ENCODE measurements at places on chromosomes 6 and 20.

GRCh38 chr20:64055893-64056638, 6.6 kb upstream of the SOX18 start:
- no peak overlapping the region for H3K4me3 ChIP-seq
- no peaks in the 10 kb centered on the region for H3K27me3 ChIP-seq
- no peak overlapping the region for H3K27ac ChIP-seq
- H3K36me3 ChIP-seq, result no peaks in the 10 kb centered on the region
- H3K4me1 ChIP-seq, result peaks cover 27% of the 10 kb centered on the region
- no peak for DNase-seq

DNA sequence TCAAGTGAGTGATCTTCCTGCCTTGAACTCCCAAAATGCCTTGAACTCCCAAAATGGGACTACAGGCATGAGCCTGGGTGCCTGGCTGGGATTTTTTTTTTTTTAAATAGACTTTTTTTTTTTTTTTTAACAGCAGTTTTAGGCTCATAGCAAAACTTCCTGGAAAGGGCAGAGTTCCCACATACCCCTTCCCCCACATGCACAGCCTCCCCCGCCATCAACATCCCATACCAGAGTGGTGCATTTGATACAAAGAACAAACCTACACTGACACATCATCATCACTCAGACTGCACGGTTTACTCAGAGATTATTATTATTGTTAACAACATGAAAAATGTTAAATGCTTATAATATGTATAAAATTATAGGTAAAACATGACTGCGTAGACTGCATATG, 26.0 kb downstream of the UQCC1 start:
- DNase-seq, result peak; percentile 72
- peak overlapping the region; percentile 47 for H3K27ac ChIP-seq
- peaks cover 33% of the 10 kb centered on the region for H3K36me3 ChIP-seq
- H3K4me3 ChIP-seq, result no peak overlapping the region
- no peaks in the 10 kb centered on the region for H3K27me3 ChIP-seq
- H3K4me1 ChIP-seq, result peaks cover 27% of the 10 kb centered on the region

DNA sequence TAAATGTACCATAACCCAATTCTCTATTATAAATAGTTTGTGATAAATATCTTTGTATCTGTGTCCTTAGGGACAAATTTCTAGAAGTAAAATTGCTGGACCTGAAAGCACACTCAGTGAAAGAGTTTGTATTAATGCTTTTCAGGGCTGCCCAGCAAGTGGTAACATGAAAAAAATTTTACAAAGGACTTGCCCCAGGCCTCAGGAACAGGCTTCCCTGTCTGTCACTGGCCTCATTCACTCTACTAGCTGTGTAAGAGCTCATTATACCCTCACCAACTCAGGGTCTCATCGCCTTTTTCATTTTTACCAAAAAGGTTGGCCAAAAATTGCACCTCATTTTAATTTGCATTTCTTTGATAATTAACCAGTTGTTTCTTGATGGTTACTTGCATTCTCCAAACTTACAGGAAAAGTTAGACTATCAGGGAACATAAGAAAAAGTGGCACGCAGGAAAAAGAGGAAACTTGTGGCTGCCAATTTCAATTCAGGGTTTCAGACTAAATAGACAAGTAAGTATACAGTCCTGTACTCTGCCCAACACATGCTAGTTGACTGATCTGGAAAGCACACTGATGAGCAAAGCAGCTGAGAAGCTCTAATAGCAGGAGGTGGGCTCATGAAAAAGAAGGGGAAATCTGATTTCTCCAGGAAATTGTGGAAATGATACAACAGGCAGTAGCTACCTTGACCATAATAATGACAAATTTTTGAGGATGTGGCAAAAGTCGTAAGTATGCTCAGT, 161.5 kb downstream of the KIF6 start:
- H3K4me1 ChIP-seq, result no peaks in the 10 kb centered on the region
- no peaks in the 10 kb centered on the region for H3K36me3 ChIP-seq
- no peaks in the 10 kb centered on the region for H3K27me3 ChIP-seq
- H3K27ac ChIP-seq, result no peak overlapping the region
- DNase-seq, result no peak

- no peaks in the 10 kb centered on the region for H3K36me3 ChIP-seq
- no peaks in the 10 kb centered on the region for H3K27me3 ChIP-seq
- no peak for DNase-seq
- H3K27ac ChIP-seq, result peak overlapping the region; percentile 57
These were observed 193.6 kb downstream of the EDN1 start for GRCh38 chr6:12483712-12484111.

DNA sequence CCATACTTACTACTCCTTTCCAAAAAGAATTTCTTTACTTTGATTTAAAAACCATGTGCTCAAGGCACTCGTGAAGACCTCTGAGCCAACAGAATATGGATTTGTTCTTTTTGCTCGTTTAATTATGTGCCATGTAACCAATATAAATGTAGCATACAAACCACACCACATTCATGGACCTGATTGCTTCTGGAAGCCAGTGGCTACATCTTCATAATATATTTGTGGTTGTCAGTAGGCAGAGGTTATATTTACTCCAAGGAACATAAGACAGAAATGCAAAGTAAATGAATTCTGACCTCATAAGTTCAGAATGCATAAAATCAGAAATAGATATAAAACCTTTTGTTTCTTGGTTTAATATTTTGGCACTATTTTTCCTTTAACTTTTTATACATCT, 373.0 kb downstream of the HDGFL1 start:
- H3K27ac ChIP-seq, result no peak overlapping the region
- H3K36me3 ChIP-seq, result no peaks in the 10 kb centered on the region
- no peaks in the 10 kb centered on the region for H3K27me3 ChIP-seq
- no peak overlapping the region for H3K4me3 ChIP-seq
- no peak for DNase-seq

- H3K27me3 ChIP-seq, result no peaks in the 10 kb centered on the region
- no peak for DNase-seq
- peaks cover 57% of the 10 kb centered on the region for H3K36me3 ChIP-seq
- H3K4me3 ChIP-seq, result no peak overlapping the region
These were observed 90.6 kb downstream of the MAP3K4 start for GRCh38 chr6:161082215-161082614.

- H3K4me3 ChIP-seq, result no peak overlapping the region
- H3K4me1 ChIP-seq, result no peaks in the 10 kb centered on the region
- H3K36me3 ChIP-seq, result no peaks in the 10 kb centered on the region
- peaks cover 67% of the 10 kb centered on the region for H3K27me3 ChIP-seq
- no peak for DNase-seq
- no peak overlapping the region for H3K27ac ChIP-seq
These were observed 828 bp downstream of the HCK start for GRCh38 chr20:32052778-32053362.

DNA sequence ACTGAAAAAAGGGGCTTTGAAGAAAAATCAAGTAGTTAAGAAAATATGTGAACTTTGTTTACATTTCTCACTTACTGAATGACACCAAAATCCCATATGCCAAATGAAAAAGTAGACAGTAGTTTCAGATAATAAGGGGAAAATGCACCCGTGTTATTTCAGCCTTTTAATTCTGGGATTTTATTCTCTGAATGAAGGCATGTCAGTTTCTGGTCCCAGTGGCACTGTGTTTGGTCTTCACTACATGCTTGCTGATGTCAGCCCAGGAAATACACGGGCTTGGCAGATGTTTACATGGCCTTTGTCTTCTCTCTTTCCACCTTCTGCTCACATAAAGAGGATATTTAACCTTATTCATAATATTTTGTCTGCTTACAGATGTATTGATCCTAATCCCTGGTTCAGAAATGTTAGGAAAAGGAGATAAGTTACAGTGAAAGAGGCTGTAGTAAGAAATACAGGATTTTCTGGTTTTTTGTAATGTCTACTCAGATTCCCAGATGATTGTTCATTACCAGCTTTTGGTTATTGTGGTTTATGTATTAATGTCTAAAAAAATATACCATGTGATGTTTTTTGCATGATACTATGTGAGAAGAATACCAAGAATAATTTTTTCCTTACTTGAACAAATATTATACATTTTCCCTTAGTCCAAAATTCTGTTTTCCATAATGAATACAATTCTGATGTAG, 27.7 kb downstream of the DSE start:
- no peaks in the 10 kb centered on the region for H3K27me3 ChIP-seq
- H3K27ac ChIP-seq, result peak overlapping the region; percentile 94
- H3K4me3 ChIP-seq, result peak overlapping the region; percentile 37

DNA sequence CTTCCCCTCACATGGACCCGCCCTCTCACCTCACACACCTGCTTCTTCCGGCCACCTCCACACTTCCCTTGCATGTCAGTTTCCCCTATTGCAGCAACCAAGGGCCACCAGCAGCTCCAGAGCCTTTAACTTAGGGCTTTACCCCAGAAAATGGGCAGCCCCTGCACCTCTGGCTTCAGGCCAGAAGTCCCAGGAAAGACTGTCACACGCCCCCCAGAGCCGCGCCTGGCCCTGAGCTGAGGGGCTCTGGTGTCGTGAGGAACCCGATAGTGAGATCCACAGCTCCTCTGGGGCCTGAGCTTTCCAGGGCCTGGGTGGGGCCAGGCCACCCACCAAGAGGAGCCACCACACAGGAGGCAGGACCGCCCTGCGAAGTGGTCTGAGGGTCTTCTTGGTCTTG, 182.4 kb downstream of the DLL1 start:
- DNase-seq, result peak; percentile 63
- H3K27ac ChIP-seq, result no peak overlapping the region
- H3K4me3 ChIP-seq, result no peak overlapping the region
- no peaks in the 10 kb centered on the region for H3K4me1 ChIP-seq
- no peaks in the 10 kb centered on the region for H3K27me3 ChIP-seq
- no peaks in the 10 kb centered on the region for H3K36me3 ChIP-seq

- H3K36me3 ChIP-seq, result no peaks in the 10 kb centered on the region
- H3K4me1 ChIP-seq, result no peaks in the 10 kb centered on the region
- DNase-seq, result no peak
- no peak overlapping the region for H3K27ac ChIP-seq
- no peak overlapping the region for H3K4me3 ChIP-seq
- peaks cover 14% of the 10 kb centered on the region for H3K27me3 ChIP-seq
These were observed 487.6 kb downstream of the PREX1 start for GRCh38 chr20:48339986-48340882.

GRCh38 chr6:75273009-75273408, 11.6 kb downstream of the TMEM30A start:
- peaks cover 22% of the 10 kb centered on the region for H3K4me1 ChIP-seq
- no peaks in the 10 kb centered on the region for H3K36me3 ChIP-seq
- no peak overlapping the region for H3K4me3 ChIP-seq
- H3K27ac ChIP-seq, result peak overlapping the region; percentile 68
- DNase-seq, result no peak

DNA sequence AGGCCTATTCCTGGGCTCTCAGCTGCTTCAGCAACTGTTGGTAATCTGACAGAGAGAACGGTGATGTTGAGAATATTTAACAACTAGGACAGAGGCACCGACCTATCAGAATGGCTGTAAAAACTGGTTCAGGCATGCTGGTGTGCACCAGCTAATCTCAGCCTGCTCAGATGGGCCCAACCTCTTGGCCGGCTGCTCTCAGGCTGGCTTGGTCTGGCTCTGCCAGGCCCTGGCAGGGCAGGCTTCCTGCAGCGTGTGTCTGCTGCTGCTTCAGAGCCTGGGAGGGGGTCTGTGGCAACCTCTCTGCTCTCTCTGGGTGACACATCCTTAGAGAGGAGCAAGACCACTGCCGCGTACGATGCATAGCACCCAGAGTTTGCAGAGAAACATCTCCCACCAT, 4.8 kb downstream of the SLC2A12 start:
- H3K27ac ChIP-seq, result no peak overlapping the region
- H3K36me3 ChIP-seq, result no peaks in the 10 kb centered on the region
- DNase-seq, result no peak
- no peak overlapping the region for H3K4me3 ChIP-seq
- H3K27me3 ChIP-seq, result no peaks in the 10 kb centered on the region

- H3K36me3 ChIP-seq, result peaks cover 27% of the 10 kb centered on the region
- H3K4me1 ChIP-seq, result no peaks in the 10 kb centered on the region
- H3K27ac ChIP-seq, result no peak overlapping the region
- H3K4me3 ChIP-seq, result no peak overlapping the region
These were observed 549.4 kb downstream of the UTRN start for GRCh38 chr6:144834426-144835038.

- no peak overlapping the region for H3K4me3 ChIP-seq
- DNase-seq, result no peak
- no peaks in the 10 kb centered on the region for H3K36me3 ChIP-seq
- no peak overlapping the region for H3K27ac ChIP-seq
- no peaks in the 10 kb centered on the region for H3K4me1 ChIP-seq
These were observed 45.3 kb upstream of the RAB32 start for GRCh38 chr6:146498309-146498708.

GRCh38 chr6:63553208-63553607, 19.1 kb upstream of the LOC128125822 start:
- H3K27me3 ChIP-seq, result no peaks in the 10 kb centered on the region
- no peak for DNase-seq
- H3K36me3 ChIP-seq, result no peaks in the 10 kb centered on the region
- H3K4me3 ChIP-seq, result no peak overlapping the region
- no peak overlapping the region for H3K27ac ChIP-seq

DNA sequence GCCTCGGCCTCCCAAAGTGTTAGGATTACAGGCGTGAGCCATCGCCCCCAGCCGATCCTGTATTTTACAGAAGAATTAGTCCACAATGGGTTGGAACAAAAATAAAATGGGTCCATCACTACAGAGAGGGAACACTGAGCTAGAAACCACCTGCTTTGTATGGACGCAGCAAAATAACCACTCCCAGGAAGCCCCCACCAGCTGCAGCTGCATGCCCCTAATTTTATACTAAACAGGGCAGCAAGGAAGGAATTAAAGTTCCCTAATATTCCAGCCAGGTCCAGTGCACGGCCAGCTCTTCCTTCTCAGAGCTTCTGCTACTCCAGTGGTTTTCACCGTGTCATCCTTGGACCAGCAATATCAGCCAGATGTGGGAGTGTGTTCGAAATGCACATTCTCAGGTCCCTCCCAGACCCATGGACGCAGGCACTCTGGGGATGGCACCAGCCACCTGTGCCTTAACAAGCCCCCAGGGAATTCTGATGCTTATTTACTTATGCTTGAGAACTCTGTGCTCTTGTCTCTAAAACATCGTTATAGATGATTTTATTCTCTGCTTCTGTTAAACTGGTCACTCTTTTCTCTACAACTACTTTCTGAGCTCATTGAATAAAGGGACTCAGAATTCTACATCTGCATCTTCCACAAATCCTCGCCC, 189.5 kb upstream of the SLC24A3 start:
- H3K36me3 ChIP-seq, result no peaks in the 10 kb centered on the region
- H3K4me3 ChIP-seq, result no peak overlapping the region
- DNase-seq, result peak; percentile 46
- H3K4me1 ChIP-seq, result no peaks in the 10 kb centered on the region
- H3K27ac ChIP-seq, result no peak overlapping the region

DNA sequence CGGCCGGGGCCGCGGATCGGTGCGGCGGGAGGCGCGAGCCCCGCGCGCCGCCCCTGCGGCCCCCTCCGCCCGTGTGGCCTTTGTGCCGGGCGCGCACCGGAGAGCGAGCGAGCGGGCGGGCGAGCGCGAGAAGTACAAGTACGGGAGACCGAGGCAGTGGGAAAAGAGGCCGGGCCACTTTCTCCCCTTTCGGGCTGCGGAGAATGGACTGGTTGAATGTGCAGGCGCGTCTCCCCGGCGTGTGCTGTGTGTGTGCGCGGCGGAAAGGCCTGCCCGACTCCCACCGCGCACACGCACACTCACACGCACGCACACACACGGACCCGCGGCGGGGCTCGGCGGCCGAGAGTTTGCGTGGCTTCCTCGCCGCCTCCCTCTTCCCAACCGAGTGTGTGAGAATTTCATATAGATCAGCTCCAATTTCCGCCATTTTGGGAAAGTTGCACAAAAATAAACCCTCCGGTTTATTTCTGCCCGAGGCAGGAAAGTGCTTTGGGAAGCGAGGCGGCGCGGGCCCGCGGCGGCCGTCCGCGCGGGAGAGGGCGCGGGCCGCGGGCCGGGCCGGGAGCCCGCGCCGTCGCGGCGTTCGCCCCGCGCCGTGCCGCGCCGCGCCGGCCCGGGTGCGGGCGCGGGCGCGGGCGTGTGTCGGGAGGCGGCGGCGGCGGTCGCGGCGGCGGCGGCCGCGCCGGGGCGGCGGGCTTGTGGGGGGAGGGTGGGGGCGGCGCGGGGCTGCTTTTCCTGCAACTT, 1.1 kb downstream of the L3MBTL3 start:
- H3K4me3 ChIP-seq, result peak overlapping the region; percentile 90
- H3K4me1 ChIP-seq, result peaks cover 5% of the 10 kb centered on the region

Data from osteoblast (primary cell).